ENCODE measurements at places on chromosomes 3 and 15. TPM values are rescaled to one million over a fixed set of nuclear protein-coding genes. Genes with fewer than 3 reads are reported as not detected.

The ZNF501 gene
- 3.0 TPM for total RNA-seq

The ZNF774 gene
- total RNA-seq = 13.7 TPM

The AP3B2 gene
- 1.2 TPM for total RNA-seq

The DNAH1 gene
- total RNA-seq = 9.1 TPM

The RARRES1 gene
- total RNA-seq = 79.5 TPM

The VIPR1 gene
- 74.2 TPM for total RNA-seq

The SAXO2 gene
- total RNA-seq = 0.67 TPM

The CD200R1 gene
- total RNA-seq = 1.1 TPM

- no peak for DNase-seq
These were observed 181.7 kb downstream of the TCF12 start for GRCh38 chr15:57100136-57100539.

DNA sequence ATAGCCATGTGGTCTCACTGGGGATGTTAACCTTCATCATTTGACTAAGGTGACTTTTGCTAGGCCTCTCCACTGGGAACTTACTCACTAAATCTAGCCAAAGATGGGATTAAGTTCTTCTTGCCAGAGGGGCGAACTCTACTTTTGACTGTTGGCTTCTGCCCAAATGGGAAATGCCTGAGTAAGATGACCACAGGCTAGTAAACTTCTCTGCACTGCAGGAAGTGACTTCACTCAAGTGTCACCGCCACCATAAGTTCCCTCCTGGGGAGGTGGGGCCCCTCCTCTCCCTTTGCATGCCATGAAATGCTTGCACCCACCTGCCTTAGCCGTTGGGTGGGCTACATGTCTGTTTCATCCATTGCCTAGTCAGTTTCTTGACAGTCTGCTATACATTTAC, 388.3 kb downstream of the FEZF2 start:
- DNase-seq = no peak

DNA sequence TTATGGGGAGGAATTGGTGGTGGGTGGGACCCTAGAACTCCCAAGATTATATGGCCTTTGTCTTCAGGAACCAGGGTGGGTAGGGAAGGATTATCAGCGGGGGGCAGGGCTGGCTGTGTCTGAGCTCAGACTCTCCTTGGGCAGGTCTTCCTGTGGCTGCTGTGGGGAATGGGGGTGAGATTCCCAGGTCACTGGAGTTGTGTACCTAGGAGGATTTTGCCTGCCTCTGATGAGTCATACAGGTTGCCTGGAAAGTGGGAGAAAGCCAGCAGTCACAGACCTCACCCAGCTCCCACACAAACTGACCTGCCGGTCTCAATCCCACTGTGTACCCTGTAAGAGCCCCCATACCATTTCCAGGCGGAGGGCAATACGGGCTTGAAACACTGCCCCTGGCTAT, 209.9 kb upstream of the CNTN3 start:
- DNase-seq = no peak

DNA sequence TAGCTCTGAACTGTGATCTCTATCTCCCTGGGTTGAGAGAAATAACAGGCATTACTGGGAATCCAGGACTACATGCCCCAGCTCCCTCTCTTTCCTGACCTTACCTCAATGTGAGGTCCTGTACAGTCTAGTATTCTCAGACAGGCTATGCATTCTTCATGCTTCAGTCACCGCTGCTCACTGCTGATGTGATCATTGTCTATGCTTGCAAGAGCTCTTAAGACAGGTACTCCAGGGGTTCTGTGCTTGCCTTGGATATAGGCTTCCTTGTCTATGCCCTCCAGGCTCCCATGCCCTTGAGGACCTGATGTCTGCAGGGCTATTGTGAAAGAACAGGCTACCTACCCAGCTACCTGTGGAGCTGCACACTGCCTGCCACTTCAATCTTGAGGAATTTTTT, 183.6 kb downstream of the MBNL1 start:
- no peak for DNase-seq

DNA sequence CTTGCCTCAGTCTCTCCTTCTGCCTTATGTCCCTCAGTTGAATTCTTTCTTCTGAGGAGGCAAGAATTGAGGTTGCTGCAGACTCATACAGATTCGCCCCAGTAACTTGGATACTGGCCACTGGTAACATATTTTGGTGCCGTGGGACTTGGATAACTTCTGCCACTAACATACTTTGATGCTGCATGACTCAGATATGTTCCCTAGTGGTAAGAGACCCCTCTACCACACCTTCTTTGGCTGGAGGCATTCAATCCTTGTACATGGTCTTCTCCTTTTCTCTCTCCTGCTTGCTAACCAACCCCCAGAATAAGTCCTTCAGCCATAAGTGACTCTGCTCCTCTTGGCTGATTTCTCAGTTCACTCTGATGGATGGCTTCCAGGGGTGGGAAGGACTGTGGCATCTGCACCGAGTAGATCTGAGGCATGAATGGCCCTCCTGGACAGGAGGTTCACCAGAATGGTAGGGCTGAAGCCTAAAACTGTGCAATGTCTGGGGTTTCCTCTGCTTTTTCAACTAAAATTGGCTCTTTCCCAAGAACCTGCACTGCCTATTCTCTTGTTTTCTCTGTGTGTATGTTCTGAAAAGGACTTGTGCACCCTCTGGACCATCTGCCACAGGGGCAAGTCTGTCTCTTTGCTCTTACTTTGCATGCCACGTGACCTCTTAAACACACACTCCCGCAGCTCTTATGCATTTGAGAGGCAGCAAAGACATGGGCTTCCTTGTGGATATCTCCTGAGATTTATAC, 55.5 kb upstream of the FSTL1 start:
- no peak for DNase-seq

GRCh38 chr3:177201700-177202397, 4.6 kb upstream of the TBL1XR1 start:
- DNase-seq = no peak

GRCh38 chr3:117871934-117872333, 1162.4 kb downstream of the TUSC7 start:
- no peak for DNase-seq

DNA sequence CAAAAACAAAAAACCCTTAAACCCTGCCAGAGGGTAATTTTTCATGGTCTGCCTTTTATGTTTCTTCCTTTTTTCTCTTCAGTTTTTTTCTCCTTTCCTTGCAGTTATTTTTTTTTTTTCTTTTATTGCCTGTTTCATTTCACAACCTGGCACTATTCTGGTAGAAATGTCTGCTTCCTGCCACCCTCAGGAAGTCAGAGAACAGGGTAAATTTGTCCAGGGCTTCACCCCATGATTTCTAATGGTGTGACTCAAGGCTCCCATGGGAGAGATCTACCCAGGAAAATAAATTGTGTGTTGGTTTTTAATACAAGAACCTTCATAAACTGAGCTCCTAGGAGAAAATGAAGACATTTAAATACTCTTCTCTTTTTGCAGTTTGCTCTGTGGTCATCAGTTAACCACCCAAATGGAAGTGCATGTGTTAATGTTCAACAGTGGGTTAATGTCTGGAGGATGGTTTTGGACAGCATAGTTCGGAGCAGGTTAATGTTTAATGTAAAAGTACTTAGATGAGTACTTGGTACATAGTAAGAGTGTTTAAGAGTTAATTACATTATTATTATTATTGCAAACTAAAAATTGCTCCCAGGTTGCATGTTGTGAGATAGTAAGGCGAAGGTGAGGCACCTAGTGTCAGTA, 45.9 kb downstream of the CGNL1 start:
- no peak for DNase-seq

DNA sequence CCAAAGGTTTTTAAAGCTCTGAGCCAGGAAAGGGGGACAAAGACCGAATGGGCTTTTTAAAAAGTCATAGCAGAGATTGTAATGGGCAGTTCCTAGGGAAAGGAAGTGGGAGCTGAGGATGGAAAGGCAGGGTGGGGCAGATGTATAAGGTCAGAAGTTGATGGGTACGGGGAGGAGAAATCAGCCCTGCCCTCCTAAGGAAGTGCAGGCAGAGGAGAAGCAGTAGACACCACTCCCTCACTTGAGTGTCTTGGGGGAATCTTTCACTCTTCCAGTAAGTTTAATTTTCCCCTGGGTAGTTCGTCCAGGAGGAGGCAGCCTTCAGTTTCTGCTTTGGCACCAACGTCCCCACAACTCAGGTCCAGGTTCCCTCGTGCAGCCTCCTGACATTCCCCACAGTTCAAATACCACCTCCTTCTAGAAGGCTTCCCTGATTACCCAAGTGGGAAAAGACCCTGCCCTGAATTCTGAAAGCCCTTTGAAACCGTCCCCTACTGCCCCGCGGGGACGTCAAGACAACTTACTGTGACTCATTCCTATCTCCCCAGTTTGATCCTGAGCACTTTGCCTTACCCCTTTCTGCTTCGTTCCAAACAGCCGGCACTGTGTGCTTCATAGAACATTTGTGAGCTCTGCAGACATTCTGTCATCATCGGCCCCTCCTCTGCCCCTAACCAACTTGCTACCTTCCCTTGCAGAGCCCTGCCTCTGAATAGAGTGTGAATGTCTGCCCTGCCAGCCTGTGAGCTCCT, 14.3 kb upstream of the SRP14 start:
- DNase-seq = no peak

DNA sequence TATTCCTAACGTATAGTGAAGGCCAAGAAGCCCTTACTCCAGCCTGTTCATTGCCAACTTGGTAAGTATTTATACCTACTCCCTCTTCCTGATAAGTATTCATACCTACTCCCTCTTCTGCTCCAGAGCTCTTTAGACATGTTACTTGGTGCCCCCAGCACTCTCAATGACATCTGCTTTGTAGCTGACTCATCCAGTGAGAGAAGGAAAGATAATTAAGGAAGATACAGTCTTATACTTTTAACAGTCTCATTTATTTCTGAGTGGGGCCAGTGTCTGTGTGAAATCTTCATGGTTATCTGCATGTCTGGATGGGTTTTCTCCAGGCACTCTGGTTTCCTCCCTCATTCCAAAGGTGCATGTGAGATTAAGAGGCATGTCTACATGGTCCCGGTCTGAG, 698.7 kb downstream of the FHIT start:
- DNase-seq = no peak

GRCh38 chr3:59433546-59433945, 383.7 kb upstream of the CFAP20DC start:
- DNase-seq = no peak

DNA sequence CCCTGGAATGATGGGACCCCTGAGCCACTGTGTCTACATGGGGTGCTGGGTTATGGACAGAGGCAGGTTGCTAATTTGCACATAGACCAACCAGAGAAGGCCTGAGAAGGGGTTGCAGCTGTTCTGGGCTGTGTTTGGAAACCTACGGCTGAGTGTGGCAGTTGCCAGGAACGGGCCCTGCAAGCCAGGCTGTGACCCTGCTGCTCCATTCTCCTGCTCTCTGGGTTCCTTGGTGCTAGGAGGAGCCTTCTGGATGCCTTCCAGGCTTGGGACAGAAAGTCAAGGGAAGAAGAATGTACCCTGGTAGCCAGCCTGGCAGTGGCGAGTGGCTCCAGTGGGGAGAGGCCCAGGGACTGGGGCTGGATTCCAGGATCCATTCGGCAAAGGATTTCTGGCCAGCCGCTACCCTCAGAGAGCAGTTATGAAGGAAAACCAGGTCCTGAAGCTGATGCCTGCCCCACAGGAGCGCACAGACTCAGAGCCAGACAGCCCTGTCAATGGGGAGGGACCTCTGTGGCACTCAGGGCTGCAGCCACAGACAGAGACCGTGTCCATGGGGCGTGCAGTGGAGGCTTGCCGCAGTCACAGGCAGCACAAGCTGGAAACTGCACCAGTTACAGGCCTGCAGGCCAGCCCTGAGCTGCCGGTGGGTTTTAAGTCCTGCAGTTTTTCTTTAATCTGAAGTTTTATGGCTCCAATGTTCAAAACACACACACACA, 55.1 kb upstream of the ACAD9 start:
- DNase-seq = no peak

DNA sequence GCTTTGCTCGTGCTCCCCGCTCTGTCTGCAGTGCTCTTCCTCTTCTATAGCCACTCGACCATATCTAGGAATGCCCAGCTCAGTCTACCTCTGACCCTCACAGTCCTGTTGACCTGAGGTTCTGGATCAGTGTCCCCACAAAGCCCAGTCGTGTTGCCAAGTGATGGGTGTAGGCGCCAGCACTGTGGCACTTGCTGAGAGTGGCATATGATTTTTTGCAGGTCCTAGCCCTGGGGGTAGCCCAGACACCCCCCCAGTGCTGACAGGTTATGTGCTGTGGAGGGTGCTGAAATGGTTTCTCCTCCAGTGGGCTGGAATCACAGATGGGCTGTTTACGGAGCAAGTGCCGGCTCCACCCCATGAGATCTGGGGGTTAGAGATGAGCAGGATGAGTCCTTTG, 32.5 kb downstream of the ACAD9 start:
- no peak for DNase-seq

GRCh38 chr3:63355809-63356208, 77.7 kb downstream of the SYNPR start:
- DNase-seq = no peak

GRCh38 chr3:126548556-126549466, 9.9 kb downstream of the C3orf22 start:
- DNase-seq = peak; percentile 11

GRCh38 chr3:139538733-139539132, 809 bp downstream of the RBP1 start:
- DNase-seq = peak; percentile 29

- DNase-seq = no peak
These were observed 1481.2 kb upstream of the CADM2 start for GRCh38 chr3:83477563-83477962.

DNA sequence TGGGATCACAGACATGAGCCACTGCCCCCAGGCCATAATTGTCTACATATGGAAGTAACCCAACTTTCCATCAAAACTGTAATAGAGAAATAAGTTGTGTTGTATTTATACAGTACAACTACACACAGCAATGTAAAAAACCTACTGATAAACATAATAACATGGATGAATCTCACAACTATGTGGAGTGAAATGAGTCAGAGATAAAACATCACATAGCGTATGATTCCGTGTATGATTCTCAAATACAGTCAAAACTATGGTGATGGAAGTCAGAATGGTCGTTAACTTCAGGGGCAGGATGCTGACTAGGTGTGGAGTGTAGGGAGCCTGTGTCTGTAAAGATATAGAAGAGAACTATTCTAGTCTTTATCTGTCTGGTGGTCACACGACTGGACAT, 332.7 kb upstream of the SLCO3A1 start:
- DNase-seq = no peak

DNA sequence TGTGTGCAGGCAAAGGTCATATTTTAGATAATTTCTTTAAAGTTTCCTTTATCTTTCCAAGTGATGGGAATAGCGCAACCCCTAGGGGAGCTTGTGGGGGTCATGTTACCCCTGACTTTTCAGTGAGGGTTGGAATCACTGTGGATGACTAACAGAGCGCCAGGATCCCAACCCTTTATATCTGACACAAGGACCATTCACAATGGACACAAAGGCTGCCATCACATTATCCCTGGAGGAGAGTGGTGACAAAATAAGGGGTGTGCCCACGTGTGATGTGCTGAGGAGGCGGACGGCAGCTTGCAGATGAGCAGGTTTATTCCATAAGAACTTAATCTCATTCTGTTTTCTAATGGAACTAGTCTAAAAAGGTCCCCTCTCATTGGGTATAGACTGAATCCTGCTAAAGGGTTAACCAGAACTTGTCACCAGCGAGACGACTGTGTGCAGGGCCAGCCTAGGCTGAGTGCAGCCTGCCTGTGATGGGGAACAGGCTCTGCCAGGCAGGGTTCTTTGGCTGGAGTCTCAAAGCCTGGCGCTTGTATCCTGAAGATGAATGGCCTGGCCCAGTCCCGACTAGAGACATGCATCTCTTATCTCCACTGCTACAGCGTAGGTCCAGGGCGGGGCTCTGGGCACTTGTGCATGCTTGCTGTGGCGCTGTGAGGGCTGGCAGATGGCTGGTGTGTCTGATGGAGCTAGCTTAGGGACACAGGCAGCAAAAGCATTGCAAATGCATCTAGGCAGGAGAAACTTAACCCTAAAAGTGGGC, 50.2 kb downstream of the CHDH start:
- peak; percentile 36 for DNase-seq

GRCh38 chr3:35633332-35634124, 5.8 kb upstream of the ARPP21 start:
- DNase-seq = no peak

Data from colonic mucosa (tissue), 4 donors.